ENCODE measurements at places on chromosomes 3 and 15.
A peak's percentile ranks its signal among the peaks of the same experiment; 100 is the strongest.

GRCh38 chr3:194937882-194938321 is 252.2 kb downstream of the FAM43A start:
- no peak for DNase-seq

DNA sequence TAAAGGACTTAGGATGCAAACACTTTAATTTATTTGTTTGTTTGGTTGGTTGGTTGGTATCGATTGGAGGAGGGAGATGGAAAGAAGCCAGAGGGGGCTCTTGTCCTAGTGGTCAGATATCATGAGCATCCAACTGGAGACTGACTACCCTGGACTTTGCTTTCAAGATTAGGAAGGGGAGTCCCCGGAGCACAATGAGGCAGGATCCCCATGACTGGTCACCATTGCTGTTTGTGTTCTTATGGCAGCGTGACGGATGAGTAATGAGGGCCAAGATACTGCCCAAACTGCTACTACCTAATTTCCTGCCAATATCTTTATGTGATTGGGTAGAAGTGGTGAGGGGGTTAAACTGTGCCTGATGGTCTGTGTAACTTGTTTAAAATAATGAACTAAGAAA is 354.6 kb upstream of the ROPN1 start:
- DNase-seq: no peak

DNA sequence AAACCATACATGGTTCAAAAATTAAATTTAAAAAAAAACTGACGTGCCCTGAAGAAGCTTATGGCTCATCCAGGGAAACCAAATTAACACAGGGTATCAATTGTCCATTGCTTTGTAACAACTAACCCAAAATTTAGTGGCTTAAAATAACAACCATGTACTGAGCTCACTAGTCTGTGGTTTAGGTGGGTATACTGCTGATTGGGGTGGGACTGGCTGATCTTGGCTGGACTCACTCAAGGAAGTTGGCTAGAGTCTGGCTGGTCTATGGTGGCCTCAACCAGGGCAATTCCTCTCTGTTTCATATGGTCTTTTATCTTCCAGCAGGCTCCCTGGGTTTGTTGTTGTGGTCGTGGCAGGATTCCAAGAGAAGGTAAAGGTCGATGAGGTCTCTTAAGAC is 14.1 kb upstream of the EDC3 start:
- DNase-seq: no peak

DNA sequence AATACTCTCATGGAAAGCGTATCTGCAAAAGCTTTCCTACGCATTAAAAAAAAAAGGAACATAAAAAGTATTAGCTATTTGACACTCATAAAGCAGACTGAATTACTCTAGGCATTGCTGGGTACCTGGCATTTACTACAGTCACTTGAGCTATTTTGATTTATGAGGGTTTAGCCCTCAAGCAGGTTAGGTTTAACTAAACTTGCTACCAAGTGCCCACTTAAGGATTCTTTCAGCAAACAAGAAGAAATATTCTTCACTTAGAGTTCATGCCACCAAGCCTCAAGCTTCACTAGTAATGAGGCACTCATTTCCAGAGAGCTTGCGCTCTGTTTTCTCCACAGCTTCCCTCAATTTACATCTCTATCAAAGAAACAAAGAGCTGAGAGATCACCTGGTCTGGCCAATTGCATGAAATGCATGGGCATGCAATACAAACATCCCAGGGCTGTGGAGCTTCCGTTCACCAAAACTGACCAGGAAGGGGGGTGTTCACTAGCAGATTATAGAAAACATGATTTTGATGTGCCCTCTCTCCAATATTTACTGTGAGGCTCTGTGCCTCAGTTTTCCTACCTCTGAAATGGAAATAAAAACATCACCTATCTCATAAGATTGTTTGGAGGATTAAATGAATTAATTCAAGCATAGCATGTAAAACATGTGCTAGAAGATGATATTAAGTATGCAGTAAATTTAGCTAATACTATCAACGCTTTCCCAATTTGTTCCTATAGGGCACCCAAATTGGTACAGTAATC is 217.3 kb downstream of the RORA start:
- DNase-seq: no peak

DNA sequence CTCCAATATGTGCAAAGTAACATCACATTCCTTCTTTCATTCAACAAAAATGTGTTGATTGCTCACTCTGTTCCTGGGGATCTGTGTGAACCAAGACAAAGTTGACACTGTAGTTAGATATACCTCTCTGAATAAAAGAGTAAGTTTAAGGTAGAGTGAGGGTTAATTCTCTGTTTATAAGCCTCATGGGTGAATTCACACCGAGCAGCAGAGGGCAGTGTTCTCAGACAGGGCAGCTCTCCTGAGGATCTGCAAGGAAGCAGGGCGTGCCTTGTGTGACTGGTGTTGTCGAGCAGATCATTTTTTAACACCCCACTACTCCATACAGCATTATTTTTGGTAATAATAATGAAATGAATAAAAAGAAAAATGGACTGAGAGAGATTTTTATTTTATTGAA is 34.4 kb downstream of the PAQR9 start:
- DNase-seq: peak; percentile 15

DNA sequence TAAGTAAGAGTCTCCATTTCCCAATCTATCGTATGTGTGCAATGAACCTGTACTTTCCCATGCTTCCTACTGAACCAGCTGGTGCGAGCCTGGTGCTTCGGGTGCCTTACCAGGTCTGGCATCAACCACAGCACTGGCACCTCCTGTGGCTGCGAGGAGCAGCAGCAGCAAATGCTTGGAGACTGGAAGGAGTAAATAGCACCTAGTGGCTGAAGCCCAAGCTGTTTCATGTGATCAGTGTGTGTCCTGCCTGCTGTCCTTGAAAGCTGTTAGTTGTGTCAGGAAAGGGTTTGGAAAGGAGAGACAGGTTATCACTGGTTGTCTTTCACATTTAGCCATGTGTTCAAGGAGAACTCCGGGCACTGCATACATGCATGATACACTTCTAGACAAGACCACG is 31.8 kb downstream of the PCOLCE2 start:
- peak; percentile 47 for DNase-seq

- no peak for DNase-seq
Observed at GRCh38 chr3:51388286-51389029, 2.6 kb upstream of the RBM15B start.

- DNase-seq: no peak
Observed at GRCh38 chr3:184233127-184233843, 3.9 kb downstream of the VWA5B2 start.

- no peak for DNase-seq
Observed at GRCh38 chr15:42090781-42091180, 3.6 kb downstream of the PLA2G4D start.

GRCh38 chr15:65338366-65338765 is 33.9 kb downstream of the RNU5B-1 start:
- DNase-seq: peak; percentile 42

GRCh38 chr3:44359146-44359751 is 20.7 kb downstream of the TCAIM start:
- DNase-seq: no peak

- no peak for DNase-seq
Observed at GRCh38 chr3:111303760-111304159, 232.1 kb downstream of the NECTIN3 start.

DNA sequence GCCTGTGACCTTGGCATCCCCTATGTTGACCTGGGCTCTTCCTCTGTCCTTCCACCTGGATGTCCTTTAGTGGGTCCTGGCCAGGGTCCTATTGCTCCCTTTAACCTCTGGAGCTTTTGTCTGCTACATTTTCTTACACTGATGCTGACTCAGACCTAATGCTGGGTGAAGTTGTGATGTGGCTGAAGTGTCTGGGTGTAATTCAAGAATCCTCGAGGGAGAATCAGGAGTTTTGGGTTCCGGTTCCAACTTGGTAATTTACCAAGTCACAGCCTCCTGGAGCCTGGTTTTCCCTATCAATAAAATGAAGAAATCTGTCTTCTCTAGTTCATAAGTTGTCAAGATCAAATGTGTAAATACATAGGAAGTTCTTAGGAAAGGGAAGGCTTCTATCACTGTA is 25.6 kb downstream of the CEP19 start:
- DNase-seq: no peak

DNA sequence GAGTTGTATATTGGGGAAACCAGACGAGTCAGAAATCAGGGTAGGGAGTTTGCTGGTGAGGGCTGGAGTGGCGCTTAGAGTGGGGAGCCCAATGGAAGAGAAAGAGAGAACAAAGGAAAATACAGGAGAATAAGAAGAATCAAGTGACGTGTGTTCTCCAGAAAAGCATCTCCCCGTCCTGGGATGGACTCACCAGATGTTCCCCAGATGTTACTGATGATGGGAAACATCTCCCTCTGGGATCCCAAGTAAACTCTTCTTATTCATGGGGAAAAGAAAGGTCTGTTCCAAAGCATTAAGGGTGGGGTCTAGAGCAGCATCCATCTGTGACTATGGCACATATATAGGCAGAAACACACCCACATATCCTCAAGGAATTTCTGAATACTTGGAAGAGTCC is 3.0 kb upstream of the CSRNP1 start:
- DNase-seq: no peak

GRCh38 chr15:51322621-51323296 is 15.6 kb downstream of the CYP19A1 start:
- DNase-seq: no peak

GRCh38 chr3:28972921-28973320 is 307.9 kb upstream of the RBMS3 start:
- no peak for DNase-seq

DNA sequence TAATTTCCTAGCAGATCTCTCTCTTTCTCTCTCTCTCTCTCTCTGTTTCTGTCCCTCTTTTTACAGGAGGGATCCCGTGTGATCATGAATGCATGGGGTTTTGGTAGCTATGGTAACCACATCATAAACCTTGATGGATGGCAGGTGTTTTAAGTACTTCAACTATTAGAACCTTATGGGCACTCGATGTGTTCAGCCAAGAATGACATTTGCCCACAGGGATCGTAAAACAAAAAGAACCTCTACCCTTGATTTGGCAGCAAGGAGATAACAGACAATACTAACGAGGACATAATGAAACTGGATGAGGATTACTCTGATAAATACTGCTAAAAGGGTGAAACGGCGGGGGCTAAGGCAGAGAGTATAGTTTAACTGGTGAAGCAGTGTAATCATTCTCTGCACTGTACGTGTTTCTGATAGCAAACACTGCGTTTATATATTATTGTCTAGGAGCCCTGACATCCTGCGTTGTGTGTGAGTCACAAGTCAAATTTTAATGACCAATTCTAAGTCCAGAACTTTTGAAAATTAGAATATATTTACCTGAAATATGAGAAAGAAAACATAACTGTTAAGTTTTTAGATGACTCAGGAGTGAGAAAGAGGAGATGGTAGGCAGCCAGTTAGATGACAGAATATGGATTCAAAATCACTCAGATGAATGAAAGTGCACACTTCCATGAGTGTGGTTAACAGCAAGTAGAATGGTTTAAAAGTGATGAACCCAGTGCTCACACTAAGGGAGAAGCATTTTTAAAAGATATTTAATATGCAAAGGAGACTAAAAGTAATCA is 80.3 kb downstream of the OTOL1 start:
- DNase-seq: peak; percentile 100

DNA sequence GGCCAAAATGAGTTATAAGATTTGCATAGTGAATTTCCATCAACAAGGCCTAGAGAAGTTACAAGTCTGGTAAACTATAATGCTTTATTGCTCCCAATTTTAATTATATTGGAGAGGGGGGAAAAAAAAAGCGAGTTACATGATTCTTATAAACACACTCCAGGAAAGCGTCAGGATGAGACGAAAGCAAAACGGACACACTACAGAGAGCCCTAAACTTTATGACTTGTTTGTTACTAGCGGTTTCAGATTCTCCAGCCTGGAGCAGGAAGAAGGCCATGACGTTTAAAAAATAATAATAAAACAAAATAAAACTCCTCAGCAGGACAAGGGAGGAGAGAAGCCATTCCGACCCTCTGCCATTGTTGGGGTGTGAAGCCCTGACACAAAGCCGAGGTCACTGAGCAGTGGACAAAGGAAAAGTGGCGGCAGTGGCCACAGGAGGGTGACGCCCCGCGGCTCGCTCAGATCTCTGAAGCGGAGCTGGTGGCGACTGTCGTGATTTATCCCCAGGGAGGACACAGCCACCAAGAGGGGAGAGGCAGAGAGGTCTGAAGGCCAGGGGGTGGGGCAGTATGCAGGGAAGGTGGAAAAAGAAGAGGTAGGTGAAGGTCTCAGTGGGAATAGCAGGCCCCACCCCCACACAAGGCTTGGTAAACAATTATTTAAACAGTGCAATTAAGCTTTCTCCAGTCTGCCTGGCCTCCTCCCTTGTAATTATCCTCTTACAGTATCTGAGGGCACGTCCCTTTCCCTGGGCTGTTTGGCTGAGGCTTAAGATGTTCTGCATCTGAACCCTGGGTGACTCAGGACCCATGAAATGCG is 45.3 kb downstream of the ADAMTS9 start:
- DNase-seq: peak; percentile 58

DNA sequence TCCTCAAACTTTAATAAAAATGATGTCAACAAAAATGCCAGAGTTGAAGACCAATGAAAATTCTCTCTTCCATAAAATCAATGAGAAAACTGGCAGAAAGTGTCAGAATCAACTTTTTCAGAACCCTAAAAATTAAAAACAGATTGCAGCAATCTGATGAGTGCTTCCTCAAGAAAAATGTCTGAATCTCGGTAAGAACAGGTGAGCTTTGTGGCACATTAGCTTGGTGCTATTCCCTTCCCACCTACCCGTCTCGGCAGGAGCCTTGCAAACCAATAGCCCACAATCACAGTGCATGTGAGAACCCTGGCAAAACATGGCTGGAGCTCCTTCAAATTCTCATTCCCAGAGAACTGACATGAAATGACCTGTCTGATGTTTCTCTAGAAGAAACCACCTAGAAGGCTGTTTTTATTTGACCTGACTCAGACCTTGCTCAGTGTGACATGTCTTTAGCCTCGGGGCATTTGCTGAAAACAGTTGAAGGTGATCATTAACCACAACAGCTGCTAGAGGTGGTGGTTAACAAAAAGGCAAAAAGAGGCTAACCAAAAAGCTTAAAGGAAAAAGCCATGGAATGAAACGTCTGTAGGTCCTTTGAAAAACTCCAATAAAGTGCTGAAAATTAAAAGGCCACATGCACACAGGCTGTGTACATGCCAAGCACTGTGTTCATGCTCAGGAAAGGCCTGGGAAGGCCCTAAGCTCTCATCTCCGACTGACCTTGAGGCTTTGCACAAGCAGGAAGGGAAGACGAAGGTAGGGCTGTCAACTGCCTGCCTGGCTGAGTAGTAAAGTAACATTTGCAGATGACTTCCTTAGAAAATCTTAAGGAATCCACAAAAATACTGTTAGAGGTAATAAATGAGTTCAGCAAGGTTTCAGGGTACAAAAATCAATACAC is 253.0 kb upstream of the NSMCE3 start:
- no peak for DNase-seq

GRCh38 chr3:170840291-170840859 is 29.6 kb downstream of the RPL22L1 start:
- DNase-seq: no peak

DNA sequence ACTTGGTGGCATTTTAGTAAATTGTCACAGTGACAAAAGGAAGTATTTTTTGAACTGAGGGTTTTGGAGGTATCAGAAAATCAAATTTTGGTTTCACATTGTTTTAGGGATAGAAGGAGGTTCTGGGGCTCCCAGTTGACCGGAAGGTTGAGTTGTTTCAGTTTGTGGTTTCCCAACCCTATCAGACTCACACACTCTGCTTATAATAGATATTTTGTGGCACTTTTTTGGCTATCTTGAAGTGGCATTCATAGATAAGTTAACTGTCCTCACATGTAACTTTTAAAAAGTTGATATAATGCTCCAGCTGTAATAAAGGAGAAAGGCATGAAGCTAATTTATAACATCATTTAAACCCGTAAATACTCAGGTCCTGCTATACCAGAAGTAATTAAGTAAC is 12.8 kb downstream of the ARMC8 start:
- no peak for DNase-seq

Data from NCI-H1105 treated with DMSO at 0.1 percent for 48 hours (cell line).